ENCODE measurements at places on chromosomes 5 and 9.

GRCh38 chr9:134562146-134562849 is 79.3 kb upstream of the COL5A1 start:
- DNase-seq: no peak

GRCh38 chr9:4424038-4424437 is 66.2 kb upstream of the SLC1A1 start:
- no peak for DNase-seq

DNA sequence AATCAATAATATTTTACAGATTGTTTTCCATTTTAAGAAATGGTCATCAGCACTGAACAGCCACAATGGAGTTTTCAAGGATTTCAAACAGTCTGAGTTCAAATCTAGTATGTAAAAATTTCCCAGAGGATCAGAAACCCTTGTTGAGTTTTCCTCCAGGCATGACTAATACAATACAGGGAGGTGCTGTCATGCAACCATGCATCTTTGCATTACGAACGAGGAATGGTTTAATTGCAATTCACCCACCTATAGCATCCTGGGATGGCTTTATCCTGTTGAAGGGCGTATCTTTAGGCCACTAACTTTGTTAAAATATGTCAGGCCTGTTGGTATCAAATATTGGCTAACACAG is 196.4 kb downstream of the EFNA5 start:
- no peak for DNase-seq

DNA sequence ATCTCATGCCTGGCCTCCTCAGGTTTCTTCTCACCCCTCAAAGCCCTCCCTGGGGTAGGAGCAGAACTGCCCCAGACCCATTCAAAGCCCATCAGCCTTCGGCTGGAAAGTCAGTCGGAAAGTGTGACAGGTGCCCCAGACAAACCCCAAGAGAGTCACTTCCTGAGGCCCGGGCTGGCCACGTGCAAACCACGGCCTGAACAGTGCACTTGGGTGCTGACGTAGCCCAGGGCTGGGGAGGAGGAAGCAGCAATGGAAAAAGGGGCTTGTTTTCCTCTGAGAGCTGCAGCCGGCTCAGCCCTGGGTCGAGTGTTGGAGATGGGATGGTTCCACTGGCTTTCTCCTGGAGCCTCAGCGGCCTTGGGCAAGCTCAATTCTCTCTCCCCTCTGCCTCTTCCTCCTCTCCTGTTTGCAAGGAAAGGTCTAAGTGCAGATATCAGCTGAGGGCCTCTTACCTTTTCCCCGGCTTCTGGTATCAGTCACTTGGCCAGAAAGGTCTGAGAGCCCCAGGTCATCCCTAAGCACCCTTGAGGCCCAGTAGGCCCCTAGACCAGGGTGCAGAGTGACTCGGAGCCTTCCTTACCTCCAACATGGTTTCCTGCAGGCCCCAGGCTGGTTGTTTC is 5.9 kb upstream of the EGR1 start:
- DNase-seq: peak; percentile 81

GRCh38 chr9:38092200-38092524 is 23.1 kb upstream of the SHB start:
- DNase-seq: no peak

GRCh38 chr5:3339092-3339797 is 256.4 kb upstream of the IRX1 start:
- no peak for DNase-seq

GRCh38 chr5:168676501-168676900 is 97.3 kb upstream of the PANK3 start:
- DNase-seq: no peak

DNA sequence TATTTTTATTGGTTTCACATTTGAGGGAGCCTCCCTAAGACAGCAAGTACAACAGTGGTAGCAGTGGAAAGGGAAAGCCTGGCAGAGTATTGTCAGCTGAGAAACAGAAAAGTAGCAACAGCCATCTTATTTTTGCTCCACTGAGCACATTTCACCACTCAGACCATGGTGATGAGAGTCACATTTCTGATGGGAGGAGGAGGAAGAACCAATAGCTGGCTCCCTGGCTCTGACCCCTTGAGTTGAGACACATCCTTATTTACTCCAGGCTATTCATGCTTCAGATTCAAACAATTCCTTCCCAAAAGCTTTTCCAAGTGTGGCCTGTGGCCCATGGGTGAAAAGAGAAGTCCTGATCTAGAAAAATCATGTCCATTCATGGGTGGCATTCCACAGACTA is 236.3 kb downstream of the ARHGAP26 start:
- no peak for DNase-seq

GRCh38 chr5:97071101-97071500 is 71.3 kb downstream of the LIX1 start:
- no peak for DNase-seq

GRCh38 chr5:4159681-4160080 is 564.0 kb downstream of the IRX1 start:
- DNase-seq: no peak

GRCh38 chr5:139148306-139148705 is 49.9 kb downstream of the SIL1 start:
- no peak for DNase-seq

DNA sequence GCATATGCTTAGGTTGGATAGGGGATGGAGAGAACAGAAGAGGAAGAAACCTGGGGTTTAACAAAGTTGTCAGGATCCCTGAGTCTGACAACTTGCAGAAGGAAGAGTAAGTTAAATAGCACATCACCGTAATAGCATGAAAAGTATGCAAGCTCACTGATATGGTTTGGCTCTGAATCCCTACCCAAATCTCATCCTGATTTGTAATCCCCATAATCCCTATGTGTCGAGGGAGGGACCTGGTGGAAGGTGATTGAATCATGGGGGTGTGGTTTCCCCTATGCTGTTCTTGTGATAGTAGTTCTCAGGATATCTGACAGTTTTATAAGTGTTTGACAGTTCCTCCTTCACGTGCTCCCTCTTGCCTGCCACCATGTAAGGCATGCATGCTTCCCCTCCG is 193.3 kb downstream of the PSAT1 start:
- DNase-seq: no peak

GRCh38 chr5:18010053-18010452 is 375.8 kb downstream of the TAF11L14 start:
- no peak for DNase-seq

- no peak for DNase-seq
Observed at GRCh38 chr5:122350496-122350895, 38.5 kb downstream of the SNCAIP start.

DNA sequence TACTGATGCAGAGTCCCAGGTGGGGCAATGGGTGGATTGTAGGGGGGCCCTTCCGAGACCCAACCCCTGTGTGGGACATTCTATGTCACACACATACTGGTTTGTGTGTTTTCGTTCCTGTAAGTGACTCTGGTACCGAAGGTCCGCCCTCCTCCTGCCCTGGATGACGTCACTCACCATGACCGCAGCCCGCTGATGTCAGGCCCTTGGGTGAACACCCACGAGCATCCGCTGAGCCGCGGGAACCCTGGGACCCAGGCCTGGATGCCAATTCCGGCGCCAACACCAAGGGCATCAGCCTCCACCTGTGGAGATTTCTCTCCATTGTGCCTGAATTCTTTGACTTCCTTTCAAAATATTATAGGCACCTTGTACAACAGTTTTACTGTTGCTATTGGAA is 184.3 kb downstream of the MTRR start:
- no peak for DNase-seq

- DNase-seq: no peak
Observed at GRCh38 chr9:76530458-76531110, 71.6 kb downstream of the GCNT1 start.

DNA sequence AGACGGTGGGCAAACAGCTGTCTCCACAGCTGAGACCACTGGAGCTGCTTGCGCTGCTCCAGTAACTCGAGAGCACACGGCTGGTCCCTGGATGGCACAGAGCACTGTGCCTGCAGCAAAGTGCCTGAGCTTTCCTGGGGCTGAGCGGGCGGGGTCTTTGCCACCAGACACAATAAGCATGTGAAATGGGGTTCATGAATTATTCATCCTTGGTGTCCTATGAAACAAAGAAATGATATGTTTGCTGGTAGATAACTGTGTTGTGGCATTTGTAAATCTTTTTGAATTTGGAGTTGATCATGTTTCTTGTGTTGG is 151.7 kb upstream of the MPDZ start:
- no peak for DNase-seq

DNA sequence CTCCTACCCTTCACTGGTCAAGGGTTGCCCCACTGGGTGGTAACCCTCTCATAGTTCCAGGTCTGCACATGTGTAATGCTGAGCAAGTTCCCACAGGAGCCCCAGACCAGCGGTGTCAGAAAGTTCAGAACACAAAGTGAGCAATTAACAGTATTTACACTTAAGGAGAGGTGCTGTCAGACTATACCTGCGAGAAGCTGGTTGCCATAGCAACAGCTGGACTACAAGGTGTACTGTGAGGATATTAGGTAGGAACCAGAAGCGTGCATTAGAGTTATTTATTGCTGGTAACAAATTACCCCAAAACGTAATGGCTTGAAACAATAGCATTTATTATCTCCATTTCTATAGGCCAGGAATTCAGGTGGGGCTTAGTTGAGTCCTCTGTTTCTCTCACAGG is 317.0 kb upstream of the RPS23 start:
- no peak for DNase-seq

DNA sequence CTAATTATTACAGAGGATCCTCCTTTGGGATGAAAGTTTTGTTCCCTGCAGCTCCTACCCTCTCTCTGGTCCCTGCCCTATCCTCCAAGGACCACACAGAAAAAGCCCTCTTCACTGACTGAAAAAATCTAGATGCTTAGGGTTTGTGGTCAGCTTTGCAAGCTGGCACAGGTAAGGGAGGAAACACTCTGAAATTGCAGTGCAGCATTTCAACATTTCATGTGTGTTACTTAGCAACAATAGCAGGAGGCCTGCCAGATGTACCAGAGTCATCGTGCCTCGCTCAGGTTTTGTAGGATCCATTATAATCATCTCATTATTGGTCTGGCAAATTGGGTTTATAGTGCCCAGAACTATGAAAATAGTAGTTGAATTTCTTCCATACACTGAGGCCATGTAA is 109.5 kb downstream of the PALM2AKAP2 start:
- no peak for DNase-seq

DNA sequence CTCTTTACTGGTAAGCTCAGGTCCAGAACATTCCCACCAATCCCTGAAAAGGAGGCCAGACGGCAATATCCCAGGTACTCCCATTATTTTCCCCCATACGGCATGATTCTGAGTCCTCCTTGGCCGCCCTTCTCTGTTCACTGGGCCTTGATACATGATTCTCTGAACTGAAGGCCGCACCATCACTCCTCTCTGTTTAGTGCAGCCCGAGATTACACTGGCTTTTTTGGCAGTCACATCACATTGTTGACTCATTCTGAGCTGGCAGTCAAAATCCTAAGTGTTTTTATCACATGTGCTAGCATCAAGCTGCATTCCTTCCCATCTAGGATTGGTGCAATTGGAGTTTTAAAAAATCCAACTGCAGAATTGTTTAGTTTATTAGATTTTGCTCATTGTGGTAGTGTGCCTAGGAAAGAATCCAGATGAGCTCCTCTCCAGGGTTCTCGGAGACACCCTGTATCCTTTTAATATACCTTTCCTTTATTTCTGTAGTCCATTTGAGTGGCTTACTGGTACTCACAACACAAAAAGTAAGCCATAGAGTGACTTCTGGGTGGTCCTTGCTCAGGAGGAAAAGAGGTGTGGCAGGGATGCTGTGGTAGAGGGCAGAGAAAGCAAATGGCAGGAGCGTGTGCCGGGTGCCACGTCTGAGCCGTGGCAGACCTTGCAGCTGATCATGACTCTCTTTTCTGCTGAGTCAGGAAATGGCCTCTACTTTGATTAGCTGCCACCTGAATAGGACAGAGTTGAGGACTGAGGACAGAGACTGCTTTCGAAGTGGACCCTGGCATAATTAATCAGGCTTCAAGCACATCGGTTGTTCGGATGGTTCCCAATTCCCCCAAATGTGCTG is 121.1 kb upstream of the IL12B start:
- DNase-seq: no peak

DNA sequence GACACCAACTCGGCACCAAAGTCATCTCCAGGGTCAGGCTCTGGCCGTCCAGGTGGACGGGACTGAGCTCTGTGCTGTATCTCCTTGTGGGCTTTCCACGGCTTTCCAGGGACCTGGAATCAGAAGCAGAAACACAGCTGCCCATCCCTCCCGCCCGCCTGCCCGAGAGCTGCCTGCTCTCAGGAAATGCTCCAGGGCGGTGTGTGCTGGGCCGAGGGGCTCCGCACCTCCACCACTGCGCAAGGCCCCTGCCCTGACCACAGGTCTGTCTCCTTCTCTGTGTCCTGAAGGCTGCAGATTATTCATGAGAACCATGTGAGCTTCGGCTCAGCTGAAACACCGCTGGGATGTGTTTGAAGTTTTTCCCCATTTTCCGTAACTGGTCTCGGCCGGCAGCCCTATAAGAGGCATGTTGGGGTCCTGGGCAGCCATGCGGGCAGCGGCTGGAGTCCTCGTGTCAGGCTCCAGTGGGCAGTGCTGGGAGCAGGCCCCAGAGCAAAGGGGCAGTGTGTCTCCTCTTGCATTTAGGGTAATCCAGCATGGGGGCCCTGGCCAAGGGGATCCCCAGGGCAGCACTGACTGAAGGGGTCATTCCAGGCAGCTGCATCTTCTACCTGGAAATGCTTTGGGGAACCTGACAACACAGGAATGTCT is 22.8 kb downstream of the NKD2 start:
- no peak for DNase-seq

- DNase-seq: no peak
Observed at GRCh38 chr9:133955821-133956411, 36.2 kb downstream of the VAV2 start.

DNA sequence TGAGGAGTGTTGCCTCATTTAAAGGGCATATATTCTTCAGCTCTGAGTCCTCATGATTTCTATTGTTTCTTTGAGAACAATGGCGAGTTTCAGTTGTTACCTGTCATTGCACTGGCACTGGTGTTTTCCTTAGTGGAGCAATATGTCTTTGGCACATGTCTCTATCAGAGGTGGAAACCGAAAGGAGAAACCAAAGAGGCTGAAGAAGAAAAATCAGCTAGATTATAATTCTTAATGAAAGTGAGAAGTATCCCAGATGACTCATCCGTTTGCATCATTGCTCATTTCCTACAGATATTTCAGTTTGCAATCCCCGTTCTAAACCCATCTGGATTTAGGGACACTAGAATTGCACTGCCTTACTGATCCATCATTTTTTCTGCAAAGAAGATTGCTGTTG is 324.6 kb downstream of the TMEM232 start:
- DNase-seq: no peak

DNA sequence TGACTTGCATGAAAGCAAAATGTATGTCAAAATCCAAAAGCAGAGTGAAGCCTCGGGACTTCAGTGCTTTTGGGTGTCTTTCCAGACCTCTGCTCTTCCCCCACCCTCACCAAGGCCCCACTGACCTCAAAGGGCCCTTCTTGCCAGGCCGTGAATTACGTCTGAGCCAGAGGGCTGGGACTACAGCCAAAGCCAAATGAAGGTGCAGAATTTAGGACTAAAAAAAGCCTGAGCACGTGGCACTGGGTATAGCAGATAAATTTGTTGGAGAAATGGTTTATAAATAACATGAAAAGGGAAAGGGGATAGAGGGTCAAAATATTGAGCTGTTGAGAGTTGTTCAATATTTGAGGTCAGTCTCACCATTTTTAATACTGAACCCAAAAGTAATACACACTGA is 163.4 kb downstream of the GHR start:
- no peak for DNase-seq
